ENCODE measurements at places on chromosomes 5 and 9. TPM values are rescaled to one million over a fixed set of nuclear protein-coding genes. Genes with fewer than 3 reads are reported as not detected.

Gene COL27A1
- total RNA-seq, result 10.1 TPM

Gene DBH
- not detected for total RNA-seq

Gene NRG2
- total RNA-seq, result 0.72 TPM

Gene FGD3
- not detected for total RNA-seq

DNA sequence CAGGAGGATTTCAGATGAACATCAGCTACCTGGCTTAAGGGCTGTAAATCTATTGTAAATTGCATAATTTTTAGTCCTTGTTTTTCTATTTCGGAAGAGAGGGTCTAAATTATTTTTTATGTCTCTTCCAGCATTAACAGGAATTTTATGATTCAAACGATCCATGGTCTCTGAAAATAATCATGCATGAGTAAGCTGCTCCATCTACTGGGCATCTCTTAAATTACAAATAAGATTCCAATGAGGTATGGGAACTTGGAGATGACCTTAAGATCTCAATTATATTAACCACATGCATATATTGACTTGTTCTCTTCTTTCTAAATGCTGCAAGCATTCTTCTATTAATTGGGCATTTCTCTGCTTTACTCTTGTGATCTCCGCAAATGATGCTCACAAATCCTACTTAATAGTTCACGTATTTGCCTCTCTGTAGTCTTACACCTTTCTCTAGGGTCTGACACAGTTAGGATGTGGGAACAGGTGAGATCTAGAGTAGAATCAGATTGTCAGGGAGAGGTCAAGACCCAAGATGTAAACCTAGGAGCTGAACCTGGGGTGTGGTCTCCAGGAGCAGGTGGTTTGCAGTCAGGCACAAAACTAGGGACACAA is 86.9 kb downstream of the NUDT12 start:
- peak; percentile 37 for DNase-seq

DNA sequence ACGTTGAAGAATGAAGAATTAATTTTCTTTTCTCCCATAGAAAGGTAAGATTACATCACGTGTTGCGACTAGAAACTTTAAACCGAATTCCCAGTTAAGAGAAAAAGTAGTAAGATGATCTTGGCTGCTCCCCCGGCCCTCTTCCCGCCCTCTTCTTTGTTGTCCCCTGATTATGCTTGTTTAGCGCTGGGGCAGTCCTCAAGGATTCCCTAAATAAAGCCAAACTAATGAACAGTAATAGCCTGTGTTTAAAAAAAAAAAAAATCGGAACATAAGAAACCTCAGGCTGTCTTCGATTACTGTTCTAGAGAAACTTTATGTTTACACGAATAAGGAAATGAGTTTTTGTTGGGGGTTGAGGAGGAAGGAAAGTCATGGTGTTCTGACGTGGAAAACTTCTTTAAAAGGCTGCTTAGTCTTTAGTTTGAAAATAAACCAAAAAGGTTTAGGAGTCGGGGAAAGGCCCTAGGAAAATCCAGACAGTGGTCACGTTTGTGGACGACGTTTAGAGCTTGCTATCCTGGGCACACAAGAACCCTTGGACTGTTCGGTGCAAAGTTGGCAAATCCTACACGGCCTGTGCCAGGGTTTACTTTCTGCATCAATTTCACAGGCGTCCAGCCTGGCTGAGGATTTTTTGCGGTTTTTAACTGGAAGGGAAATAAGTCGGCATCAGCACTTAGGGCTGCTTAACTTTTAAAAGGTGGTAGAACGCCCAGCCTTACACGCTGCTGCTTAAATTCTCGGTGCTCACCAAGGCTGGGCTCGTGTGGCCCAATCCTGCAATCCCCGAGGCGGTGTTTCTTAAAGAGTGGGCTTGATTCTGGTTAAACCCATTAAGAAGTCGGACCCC is 1.1 kb upstream of the MAT2B start:
- DNase-seq, result peak; percentile 45

DNA sequence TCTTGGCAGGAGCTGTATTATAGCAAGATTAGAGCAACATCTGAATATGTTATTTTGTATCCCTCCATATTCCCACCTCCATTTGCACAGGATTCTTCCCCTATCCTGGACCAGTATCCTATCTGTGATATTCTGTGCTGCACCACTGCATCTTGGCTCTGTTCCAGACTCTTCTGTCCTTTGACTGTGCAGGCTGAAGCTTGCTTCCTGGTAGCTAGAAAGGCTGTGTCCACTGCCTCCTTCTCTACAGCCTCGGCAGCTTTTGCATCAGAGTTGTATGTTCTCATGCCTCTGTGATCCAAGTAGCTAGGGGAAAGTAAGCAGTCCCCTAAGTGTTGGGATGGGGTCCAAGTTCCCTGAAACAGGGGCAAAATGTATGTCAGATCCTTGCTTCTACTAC is 104.1 kb downstream of the GAS1 start:
- DNase-seq, result no peak

- no peak for DNase-seq
These were observed 146.1 kb downstream of the GAS1 start for GRCh38 chr9:86801246-86801645.

- no peak for DNase-seq
These were observed 15.0 kb upstream of the CEP120 start for GRCh38 chr5:123438244-123438643.

DNA sequence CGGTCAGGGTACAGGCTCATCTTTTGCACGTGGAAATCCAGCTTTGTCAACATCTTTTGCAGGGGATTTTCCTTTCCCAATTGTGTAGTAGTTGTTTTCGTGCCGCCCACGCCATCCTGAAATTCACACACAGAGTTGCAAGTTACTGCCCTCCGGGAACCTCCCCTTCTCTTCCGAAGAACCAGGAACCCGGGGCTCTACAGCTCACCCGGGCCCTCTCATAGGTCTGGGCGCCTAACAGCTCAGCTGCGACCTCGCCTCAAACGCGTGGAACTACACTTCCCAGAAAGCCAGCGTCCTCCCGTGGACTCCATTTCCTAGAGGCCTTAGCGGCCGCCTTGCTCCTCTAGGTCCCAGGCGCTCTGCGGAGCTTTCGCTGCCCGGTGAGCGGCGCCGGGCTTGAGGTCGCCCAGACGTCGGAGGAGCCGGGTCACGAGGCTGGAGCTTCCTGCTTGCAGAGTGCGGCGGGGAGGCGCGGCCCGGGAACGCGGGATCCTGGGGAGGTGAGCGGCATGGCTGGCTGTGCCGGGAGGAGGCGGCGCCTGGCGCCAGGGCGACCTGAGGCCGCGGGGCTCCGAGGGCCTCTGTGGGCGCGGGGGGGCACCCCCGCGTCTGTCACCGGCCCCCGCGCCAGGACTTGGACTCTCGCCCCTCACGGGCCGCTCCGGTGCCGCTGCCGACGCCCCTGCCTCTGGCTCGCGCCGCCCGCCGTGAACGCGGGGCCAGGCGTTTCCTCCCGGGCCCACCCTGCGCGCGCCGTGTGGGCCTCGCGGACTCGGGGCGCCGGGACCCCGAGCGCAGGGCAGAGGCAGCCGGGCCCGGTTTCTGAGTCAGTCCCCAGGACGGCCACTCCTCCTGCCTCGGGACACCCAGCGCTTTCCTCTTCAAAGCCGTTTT is at the start of gene ZNF354B:
TSS of gene ZNF354B (plus strand) at position 329 of the 897 bp plus-strand sequence. CDS start 1,095 bp downstream, outside the sequence.
- peak; percentile 98 for DNase-seq

DNA sequence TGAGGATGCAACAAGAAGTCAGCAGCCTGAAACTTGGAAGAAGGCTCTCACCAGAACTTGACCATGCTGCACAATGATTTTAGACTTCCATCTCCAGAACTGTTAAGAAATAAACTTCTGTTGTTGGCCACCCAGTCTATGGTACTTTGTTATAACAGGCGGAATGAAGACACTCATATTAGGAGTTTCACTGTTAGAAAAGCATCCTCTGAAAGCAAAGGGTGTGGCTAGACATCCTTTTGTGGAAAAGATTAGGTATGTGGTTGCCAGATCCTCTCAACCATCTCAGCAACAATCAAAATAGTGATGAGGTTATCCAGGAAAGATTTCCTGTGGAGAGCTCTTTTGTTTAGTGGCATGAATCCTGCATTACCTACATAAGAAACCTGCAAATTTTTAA is 20.7 kb downstream of the ITGA2 start:
- DNase-seq, result no peak

GRCh38 chr5:73786043-73786831 is 160.2 kb downstream of the ARHGEF28 start:
- DNase-seq, result no peak
